Fibroblast of lung (primary cell): ENCODE measurements at places on chromosomes 7 and 10. TPM values are rescaled to one million over a fixed set of nuclear protein-coding genes. Genes with fewer than 3 reads are reported as not detected.

The AKR1C3 gene
- total RNA-seq: 44.3 and 63.7 TPM in 2 replicates

The SLC39A12 gene
- not detected in 2 replicates for total RNA-seq

The PKD1L1 gene
- total RNA-seq: under 0.01 TPM in 2 replicates

The ADAM8 gene
- 1.0 and 2.0 TPM in 2 replicates for total RNA-seq
